ENCODE measurements at places on chromosomes 2 and 18.

DNA sequence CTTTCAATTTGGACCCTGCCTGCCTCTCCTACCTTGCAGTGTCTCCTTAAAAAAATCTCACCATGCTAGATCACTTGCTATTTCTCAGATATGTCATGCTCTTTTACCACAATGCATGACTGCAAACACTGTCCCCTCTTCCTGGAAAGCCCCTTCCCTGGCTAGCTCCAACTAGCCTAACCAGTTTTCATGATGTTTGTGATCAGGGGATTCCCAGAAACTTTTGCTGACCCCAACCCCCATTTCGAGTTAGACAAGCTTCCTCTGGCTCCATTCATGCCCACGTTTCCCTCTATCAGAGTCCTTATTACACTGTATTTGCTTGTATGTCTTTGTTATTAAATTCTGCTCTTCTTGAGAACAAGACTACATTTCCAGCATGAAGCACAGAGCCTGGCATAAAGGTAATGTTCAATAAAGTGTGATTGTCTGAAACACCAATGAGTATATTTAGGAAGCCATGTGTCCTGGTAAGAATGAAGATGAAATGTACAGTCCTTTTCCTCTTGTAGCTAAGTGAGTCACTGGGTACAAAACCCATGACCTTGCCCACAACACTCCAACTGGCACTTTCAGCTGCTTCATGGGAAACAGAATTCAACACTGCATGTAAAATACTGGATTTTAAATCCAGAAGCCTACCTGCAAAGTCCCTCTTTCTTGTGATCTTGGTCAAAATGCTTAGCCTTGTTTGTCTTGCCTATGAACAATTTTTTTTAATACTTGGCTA lies 62.0 kb upstream of the ATL2 start:
- DNase-seq, result no peak

DNA sequence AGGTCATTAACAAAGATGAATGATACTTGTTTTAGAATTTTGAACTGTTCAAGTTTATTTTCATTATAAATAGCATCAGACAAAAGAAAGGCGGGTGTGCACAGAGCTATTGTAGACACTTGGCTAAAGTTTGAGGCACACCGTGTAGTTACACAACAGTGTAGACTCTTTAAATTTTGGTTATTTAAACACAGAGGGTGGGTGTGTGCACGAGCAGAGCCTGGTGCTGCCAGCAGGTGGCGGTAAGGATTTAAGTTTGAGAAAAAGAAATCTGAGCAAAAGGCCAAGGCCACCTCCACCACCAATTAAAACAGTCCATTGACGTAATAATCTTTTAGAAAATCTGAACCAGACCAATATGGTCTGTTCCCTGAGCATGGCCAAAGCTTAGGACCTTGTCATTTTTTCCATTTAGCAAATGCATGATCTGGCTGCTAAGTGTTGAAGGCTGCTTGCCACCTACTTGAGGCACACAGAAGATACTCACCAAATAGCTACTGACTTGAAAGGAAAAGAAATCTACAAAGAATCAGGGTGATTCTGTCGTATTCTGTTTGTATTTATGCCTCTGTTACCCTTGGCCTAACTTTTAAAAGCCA lies 14.3 kb downstream of the COPS7B start:
- DNase-seq, result no peak

- DNase-seq, result no peak
These were observed 62.5 kb upstream of the RAB27B start for GRCh38 chr18:54765636-54766375.

GRCh38 chr2:239902749-239903201 lies 122.4 kb downstream of the NDUFA10 start:
- no peak for DNase-seq

- no peak for DNase-seq
These were observed 339.5 kb upstream of the SLC39A10 start for GRCh38 chr2:195317550-195317949.

GRCh38 chr2:78967294-78967693 lies 58.2 kb upstream of the REG3G start:
- DNase-seq, result no peak

GRCh38 chr2:209368914-209369313 lies 54.9 kb upstream of the MAP2 start:
- no peak for DNase-seq

DNA sequence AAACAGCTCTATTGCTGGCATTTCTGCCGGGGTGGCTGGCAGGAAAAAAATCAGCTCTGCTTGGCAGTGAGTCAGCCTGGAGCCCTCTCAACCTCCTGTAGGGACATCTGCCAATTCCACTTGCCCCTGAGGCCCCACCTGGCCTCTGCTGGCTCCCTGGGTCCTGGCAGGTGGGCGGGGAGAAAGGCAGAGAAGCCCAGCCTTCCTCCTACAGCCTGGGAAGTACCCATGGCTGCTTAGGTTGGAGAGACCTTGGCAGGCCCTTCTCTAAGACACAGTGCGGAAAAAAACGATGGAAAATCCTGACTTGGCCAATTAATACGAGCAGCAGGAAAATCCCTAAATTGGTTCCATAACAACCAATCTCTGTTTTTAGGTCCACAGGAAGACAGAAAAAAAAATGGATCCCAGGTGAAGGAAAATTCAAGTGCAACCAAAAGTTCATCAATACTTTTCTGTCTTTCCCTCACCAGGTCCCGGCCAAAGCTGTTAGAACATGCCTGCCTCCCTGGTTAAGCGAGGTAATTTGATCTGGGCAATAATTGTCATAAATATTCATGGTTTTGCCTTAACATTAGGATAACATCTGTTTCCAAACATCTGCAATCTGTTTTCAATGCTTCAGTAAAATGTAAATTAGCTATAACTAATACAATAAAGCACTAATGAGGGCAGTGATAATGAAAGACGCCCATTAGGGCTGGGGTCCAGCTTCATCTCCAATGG lies 245.9 kb downstream of the TFCP2L1 start:
- no peak for DNase-seq

DNA sequence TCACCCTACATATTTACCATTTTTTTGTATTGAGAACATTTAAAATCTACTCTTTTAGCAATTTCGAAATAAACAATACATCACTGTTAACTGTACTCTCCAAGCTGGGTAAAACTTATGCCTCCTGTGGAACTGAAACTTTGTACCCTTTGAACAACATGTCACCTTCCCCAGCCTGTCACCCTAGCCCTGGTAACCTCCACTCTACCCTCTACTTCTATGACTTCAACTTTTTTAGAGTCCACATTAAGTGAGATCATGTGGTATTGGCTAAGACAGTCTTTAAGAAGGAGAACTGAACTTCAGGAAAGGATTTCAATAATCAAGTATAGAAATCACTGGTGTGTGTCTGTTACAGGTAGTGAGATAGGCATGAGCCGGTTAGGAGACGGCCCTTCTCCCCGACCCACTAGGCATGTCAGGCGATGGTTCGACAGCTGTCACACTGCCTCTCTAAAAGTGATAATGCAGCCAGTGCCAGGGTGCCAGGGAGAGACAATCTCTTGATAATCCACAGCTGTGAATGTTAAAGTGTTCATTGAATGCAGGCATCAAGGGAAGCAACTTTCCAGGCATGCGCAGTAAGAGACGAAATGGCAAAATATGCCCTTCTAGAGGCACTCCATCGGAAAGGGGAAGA lies 74.6 kb upstream of the RNF152 start:
- DNase-seq, result no peak

- DNase-seq, result no peak
These were observed 1.0 kb upstream of the GMPPA start for GRCh38 chr2:219497495-219498279.

- no peak for DNase-seq
These were observed 53.7 kb upstream of the LGALSL start for GRCh38 chr2:64400105-64400728.

GRCh38 chr2:9640403-9641104 lies 9.8 kb upstream of the YWHAQ start:
- no peak for DNase-seq

DNA sequence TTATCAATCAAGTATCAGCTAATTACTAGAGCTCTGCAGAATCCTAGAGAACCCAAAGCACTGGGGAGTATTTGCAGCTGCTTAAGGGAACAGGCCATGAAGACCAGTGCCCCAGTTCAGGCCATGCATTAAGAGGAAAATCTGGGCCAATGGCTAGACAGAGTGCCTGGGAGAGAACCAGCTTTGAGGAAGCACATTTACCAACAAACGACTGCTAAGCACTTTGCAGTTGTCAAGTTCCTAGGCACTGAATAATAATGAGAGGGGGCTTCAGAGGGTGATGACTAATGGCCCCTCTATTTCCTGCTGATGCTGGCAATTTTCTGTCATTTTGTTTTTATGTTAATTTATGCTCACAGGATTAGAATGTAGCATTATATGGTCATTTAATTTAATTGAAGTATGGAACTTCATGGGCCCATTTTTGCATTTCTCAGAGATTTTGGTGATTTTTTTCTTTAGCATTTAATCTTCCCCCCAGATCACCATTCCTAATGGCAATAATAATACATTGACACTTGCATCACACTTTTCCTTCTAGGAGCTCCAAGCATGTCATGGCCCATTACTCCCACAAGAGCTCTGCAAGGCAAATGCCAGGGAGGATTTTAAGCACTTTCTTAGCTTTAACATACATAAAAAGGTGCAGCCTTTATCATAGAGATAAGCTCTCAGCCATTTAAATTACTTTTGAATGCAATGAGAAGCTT lies 147.7 kb upstream of the SPATS2L start:
- no peak for DNase-seq

- no peak for DNase-seq
These were observed 304.5 kb downstream of the EIPR1 start for GRCh38 chr2:3073041-3073595.

DNA sequence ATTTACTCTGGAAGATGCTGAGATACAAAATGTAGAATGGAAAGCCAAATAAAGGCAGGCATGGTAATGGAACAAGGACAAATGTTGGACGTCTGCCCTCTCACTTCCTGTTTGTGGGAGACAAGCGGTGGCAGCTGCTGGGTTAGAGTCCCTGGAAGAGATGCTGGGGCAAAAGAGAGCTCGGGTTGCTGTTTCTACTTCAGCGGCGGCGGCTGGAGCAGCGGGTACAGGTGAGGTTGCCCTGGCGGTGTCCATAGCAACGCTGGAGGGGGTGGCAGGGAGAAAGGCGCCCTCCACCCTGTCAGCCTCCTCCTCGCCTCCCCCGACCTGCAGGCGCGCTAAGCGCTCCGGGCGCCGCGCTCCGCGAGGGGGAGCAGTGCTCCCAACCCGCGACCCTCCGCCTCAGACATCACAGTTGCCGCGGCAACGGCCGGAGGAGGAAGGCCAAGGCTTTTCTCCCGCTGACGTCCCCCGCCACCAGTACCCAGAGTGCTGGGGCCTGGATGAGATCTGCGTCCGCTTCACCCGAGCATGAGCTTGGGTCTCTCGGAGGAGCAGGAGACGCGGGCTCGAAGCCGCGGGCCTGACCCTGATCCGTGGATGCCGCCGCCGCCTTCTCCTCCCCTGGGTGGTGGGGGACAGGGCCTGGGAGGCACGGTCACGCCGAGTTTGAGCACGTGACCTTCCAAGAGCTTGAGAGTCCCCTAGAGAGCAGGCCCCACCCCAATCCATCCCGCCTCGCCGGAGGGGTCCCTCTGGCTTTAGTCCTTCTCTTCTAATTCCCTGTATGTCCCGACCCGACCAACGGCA lies 65.6 kb downstream of the NOL4 start:
- no peak for DNase-seq

DNA sequence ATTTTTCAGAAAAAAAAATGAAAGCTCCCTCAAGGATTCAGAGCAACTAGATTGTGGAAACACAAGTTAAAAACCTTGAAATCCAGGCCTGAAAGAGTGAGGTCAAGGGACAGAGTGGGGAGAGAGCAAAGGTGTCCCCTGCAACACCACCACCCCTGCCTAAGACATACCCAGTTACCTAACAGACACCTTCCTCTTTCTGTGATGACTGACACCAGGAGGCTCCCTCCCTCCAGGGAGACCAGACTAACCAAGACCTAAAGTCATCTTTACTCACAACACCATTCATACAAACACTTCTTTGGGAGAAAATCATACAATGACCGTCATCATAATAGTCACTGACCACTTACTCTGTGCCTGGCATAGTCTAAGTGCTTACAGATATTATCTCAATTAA lies 151.8 kb upstream of the NABP1 start:
- DNase-seq, result no peak

GRCh38 chr18:59267503-59268126 lies 5.6 kb downstream of the RAX start:
- no peak for DNase-seq

GRCh38 chr2:187615364-187615763 lies 61.1 kb upstream of the TFPI start:
- DNase-seq, result no peak

DNA sequence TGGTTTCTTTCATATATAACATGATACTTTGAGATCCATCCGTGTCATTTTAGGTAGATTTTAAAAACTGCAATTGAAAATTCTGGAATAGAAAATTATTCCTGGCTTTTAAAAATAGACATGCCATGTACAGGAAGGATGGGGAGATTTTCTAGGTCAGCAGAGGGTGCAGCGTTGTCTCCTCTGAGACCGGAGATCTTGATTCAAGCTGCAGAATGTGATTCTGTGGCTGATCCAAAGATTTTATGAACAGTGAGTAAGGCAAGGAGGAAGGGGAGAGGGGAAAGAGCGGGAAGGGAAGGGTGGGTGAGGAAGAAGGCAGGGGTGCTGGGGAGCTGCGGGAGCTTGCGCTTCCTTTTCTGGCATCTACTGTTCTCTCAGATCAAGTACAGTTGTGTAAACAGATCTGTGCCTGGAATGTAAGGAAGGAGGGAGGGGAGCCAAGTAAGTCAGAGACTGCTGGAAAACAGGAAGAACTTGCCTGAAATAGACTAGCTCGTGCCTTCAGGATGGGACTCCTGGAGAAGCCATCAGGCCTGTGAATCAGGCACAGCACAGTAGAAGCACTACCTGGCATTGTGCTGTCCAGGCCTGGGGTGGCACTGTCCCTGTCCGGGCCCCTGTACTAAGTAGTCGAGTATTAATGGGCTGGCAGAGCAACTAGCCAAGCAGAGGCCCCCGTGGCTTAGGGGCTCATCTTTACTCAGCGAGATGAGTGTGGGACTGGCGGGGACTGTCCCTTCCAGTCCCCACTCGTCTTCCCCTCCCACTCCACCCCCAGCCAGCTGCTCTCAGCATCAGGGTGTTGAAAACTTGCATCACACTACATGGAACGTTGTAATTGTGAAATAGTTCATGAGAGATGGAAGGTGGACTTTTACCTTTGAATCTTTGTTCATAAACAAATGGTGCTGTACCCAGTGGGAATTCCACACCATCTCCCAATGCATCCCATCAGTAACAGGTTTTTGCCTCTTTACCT lies 163.5 kb downstream of the UXS1 start:
- no peak for DNase-seq

- DNase-seq, result no peak
These were observed 136.9 kb upstream of the SPOPL start for GRCh38 chr2:138364554-138365162.

DNA sequence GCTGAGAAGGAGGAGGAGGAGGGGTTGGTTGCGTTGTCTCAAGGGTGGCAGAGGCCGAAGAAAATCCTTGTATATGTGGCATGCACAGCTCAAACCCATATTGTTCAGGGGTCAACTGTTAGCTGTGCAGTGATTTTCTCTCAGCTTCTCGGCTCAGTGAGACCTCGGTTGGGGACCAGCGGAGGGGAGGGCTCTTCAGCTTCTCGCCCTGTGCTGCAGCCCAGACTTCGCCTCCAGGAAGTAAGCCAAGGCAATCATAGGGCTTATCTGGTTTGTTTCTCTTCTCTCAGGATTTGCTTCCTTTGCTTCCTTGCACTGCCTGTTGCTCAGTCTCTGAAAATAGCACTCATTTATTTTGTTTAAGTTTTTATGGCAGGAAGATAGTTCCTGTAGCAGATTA lies 85.5 kb downstream of the SOWAHC start:
- no peak for DNase-seq

GRCh38 chr2:178211460-178211859 lies 17.1 kb downstream of the OSBPL6 start:
- DNase-seq, result no peak
